Activated CD8-positive, alpha-beta memory T cell treated with anti-CD3 and anti-CD28 coated beads for 1 hour (primary cell): ENCODE measurements at places on chromosomes 5 and 9.

GRCh38 chr5:138264183-138264582 lies 10.2 kb downstream of the GFRA3 start:
- DNase-seq: no peak

GRCh38 chr5:159792180-159792579 lies 124.1 kb upstream of the ADRA1B start:
- DNase-seq: no peak

DNA sequence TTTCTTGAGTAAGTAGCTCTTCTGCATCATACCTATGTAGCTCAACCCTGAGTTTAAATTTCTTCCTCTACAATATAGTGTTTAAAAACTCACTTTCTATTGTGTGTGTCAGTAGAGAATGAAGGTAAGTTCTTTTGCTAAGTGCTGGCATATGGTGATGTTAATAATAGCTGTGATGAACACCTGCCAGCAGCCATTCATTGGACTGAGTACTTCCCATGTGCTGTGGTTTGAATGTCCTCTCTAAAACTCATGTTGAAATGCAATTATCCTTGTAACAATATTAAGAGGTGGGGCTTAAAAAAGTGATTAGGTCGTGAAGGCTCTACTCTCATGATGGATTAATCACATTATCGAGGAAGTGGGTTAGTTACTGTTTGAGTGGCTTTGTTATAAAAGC lies 645.2 kb upstream of the RGMB start:
- no peak for DNase-seq

DNA sequence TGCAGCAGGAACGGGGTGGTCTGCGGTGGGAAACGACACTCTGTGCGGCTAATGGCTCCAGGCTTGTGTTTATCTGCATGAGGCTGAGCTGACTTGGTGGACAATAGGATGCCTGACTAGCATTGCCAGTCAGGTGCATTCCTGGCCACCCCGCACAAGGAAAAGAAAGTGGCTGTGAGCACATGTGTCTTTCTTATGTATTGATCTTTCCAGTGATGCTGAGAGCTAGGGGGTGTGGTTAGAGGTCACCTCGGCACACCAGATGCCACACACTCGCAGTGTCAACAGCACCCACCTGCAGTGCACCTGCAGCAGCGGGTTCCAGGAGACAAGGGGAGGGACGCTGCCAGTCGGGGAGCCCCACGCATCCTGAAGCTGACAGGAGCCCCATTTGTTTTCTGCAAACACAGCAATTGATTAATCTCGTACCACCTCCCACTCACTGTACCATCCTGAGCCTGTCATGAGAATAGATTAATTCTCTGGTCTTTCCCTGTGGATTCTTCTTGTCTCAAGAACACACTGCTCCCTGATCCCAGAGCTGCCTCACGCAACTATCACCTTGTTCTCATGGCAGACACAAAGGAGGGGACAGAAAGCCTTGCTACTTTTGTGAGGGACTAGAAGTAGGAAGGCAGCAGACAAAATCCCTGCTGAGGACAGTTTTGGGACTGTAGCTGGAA lies 251.7 kb upstream of the WWC1 start:
- no peak for DNase-seq

DNA sequence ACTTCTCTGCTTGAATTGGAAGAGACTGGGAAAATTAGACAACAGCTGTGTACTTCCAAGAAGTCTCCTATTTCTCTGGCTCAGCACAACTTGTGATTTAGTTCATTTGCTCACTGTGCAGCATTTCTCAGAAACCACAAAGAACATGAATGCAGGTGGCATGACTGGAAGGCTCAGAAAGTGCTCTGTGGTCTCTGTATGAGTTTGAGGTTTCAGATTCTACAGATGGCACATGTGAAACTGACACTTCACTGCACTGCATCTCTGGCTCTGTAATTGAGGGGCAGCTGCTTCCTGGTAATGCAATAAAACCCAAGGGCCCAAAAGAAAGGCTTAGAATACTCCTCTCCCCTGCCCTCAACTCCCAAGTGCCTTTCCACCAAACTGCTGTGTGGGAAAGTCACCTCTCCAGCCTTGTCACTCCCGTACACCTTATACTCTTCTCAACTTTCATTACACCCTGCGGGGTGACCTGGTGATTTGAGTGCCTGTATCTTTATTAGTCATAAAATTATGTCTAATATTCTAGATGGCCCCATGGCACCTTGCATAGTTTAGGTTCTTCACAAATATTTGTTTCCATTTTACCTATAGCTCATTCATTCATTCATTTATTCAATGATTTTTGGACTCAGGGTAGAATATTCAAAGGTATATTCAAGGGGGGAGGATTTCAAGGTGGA lies 82.5 kb downstream of the ESM1 start:
- DNase-seq: no peak

- DNase-seq: no peak
Measured at GRCh38 chr5:74623006-74623611, 17.4 kb downstream of the ENC1 start.

- DNase-seq: no peak
Measured at GRCh38 chr5:35124932-35125331, 77.2 kb upstream of the AGXT2 start.

GRCh38 chr5:43903129-43903528 lies 300.1 kb downstream of the NNT start:
- DNase-seq: no peak

DNA sequence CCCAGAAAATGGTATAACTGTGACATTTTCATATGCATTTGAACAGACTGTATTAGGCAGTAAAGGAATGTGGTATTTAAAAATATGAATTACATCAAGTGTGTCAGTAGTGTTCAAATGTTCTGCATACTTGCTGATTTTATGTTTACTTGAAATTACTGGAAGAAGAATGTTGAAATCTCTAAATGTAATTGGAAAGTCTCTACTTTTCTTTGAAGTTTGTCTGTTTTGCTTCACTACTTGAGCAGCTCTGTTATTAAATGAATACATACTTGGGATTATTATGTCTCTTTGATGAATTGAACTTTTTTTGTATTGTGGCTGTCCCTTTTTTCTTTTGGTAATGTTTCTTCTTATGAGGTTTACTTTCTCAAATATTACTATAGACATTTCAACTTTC lies 205.6 kb downstream of the TAF11L14 start:
- DNase-seq: no peak

DNA sequence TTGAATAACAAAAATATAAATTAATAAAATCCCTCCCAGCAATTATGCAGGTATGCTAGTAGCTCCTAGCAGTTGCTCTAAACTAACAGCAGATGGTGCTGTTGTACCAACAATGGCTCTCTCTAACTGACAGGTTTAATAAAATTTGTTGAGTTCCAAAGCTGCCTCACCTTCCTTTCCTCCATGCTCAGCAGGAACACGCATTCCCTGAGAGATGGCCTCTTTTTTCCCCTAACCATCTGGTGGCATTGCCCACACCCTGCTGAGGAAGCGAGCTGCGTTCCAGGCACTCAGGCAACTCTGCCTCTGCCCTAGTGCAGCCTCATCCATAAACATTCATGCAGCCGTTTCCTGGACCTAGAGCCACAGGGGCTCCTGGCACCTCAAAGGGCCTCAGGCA lies 106.2 kb downstream of the KLHL3 start:
- DNase-seq: no peak

DNA sequence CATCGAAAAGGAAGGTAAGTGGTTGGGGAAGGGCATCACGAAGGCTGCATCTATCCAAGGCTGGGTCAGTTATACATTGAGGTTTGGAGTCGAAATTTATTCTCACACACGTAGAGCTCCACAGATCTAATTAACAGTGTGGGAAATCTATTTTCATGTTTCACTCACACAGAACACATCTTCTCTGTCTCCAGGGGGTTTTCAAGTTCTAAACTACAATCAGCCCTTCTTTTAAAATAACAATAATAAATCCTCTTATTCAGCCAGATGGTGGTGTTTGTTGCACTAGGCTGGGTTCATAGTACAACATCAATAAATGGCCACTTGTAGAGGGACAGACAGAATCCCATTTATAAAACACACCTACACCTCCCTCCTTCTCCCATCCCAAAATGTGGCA lies 174.5 kb upstream of the KLF9 start:
- DNase-seq: no peak
